ENCODE measurements at places on chromosomes 6 and 20.

DNA sequence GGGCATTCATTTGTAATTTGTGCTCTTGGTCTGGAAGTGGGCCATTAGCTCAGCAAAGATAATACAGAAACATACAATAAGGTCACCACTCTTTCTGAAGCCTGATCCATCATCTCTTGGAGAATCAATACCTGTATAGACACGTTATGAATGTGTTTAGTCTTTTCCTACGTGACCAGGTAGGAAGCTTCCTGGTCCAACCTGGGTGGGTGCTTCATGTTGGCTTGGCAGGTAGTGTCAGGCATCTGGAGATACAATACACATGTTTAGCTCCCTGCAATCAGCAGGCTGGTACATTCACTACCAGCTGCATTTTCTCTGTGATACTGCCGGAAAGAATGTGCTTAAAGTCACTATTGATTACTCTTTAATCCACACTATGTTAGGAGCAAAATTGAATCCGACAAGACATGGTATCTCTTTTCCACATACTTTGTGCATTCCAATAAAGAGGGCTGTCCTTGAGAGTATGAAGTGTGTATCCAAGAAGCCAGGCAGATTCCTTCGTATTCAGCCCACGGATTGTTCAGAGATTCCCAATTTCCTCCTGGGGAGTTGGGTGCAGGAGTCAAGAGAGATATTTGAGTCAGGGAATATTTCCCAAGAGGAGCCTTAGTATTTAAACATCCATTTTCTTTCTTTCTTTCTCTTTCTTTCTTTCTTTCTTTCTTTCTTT is 49.9 kb upstream of the RANBP9 start:
- no peaks in the 10 kb centered on the region for H3K27me3 ChIP-seq
- no peak for DNase-seq
- no peak overlapping the region for H3K4me3 ChIP-seq
- H3K36me3 ChIP-seq: no peaks in the 10 kb centered on the region
- H3K4me1 ChIP-seq: peaks cover 3% of the 10 kb centered on the region
- no peak overlapping the region for H3K27ac ChIP-seq

DNA sequence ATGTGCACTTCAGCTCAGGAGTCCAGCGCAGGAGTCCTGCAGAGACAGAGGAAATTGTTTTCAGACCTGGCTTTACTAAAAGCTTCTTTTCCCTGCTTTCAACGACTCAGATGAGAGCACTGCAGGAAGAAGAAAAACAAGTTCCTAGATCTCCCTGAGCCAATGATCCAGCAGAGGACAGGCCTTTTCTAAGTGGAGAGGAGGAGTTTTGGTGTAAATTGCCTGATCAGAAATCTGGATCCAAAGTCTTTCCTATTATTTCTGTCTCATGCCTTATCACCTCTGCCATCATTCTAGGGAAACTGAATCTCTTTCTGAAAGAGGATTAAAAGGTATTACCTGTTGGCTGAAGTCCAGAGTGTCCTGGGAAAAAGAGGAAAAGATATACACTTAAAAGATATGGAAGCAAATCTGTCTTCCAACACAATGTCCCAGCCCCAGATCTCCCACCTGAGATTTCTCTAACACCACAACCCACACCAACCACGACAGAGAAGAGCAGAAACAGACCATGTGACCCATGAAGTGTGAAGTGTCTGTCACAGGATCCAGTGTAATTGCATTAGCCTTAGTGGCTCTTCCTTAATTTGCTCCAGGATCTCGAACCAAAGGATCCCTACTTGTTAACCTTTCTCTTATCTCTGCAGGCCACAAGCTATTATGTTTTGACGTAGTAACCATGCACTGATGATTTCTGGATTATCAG is 23.1 kb upstream of the HLA-DRB5 start:
- no peaks in the 10 kb centered on the region for H3K27me3 ChIP-seq
- H3K27ac ChIP-seq: no peak overlapping the region
- no peak overlapping the region for H3K4me3 ChIP-seq
- no peaks in the 10 kb centered on the region for H3K36me3 ChIP-seq
- DNase-seq: no peak
- H3K4me1 ChIP-seq: no peaks in the 10 kb centered on the region

DNA sequence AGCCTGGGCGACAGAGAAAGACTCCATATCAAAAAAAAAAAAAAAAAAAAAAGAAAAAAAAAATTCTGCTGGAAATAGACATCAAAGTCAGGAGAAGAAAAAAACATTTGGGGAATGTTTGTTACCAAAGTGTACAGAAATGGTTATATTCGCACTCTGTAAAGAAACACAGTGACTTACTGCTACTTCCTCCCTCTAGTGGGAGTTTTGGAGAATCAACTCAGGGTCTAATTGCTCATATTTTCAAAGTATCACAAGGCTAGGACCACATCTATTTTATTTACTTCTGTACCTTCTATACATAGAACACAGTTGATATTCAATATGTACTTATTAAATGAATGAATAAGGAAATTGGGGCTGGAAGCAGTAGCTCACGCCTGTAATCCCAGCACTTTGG is 24.4 kb downstream of the ARG1 start:
- peak; percentile 33 for DNase-seq
- H3K4me3 ChIP-seq: no peak overlapping the region
- H3K4me1 ChIP-seq: no peaks in the 10 kb centered on the region
- no peaks in the 10 kb centered on the region for H3K27me3 ChIP-seq
- no peak overlapping the region for H3K27ac ChIP-seq

DNA sequence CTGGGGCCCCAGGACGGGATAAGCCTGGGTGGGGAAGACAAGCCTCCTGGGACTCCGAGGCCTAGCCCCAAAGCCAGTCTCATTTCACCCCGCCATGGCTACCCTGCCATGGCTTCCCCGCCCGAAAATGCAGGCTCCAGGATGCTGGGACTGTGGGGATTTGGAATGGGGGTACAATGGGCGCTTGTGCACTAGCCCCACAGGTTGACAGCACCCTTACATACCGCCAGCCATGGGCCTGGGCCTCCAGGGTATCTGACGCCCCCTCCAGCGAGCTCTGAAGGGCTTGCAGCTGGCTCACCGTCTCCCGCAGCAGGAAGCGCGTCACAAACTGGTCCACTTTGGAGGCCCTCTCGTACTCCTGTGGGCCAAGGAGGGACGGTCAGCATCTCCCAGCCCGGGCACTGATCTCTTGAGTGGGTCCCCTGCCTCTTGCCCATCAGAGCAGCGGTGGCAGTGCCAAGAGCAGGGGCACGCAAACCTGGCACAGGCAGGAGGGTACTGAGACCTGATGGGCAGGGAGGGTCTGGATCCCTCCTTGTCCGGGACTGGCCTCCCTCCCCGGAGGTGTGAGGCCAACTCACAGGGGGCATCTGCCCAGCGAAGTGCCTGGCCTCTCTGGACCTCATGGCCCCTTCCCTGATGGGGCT is 2.0 kb upstream of the C20orf144 start:
- no peaks in the 10 kb centered on the region for H3K27me3 ChIP-seq
- H3K36me3 ChIP-seq: peaks cover 51% of the 10 kb centered on the region
- DNase-seq: no peak
- no peak overlapping the region for H3K27ac ChIP-seq
- no peak overlapping the region for H3K4me3 ChIP-seq

GRCh38 chr20:24296477-24297261 is 172.8 kb upstream of the SYNDIG1 start:
- no peaks in the 10 kb centered on the region for H3K36me3 ChIP-seq
- no peak for DNase-seq

DNA sequence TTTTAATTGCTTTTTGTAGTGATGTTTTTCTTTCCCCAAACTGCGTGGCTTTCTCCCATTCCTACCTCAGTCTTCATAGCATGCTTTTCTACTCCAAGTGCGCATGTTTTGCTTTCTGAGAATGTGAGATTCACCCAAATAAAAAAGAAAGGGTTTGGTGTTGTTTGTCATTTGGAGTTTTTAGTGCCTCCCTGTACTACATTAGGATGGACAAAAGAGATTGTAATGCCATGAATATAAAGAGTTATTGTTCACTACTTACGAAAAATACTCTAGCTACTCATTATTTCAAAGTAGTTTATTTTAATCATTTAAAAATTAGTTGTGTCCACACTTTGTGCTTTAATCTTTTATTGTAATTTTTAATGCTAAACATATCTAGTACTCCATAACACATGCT is 81.8 kb downstream of the RNF217 start:
- no peaks in the 10 kb centered on the region for H3K27me3 ChIP-seq
- no peak overlapping the region for H3K4me3 ChIP-seq
- H3K27ac ChIP-seq: no peak overlapping the region
- DNase-seq: no peak

DNA sequence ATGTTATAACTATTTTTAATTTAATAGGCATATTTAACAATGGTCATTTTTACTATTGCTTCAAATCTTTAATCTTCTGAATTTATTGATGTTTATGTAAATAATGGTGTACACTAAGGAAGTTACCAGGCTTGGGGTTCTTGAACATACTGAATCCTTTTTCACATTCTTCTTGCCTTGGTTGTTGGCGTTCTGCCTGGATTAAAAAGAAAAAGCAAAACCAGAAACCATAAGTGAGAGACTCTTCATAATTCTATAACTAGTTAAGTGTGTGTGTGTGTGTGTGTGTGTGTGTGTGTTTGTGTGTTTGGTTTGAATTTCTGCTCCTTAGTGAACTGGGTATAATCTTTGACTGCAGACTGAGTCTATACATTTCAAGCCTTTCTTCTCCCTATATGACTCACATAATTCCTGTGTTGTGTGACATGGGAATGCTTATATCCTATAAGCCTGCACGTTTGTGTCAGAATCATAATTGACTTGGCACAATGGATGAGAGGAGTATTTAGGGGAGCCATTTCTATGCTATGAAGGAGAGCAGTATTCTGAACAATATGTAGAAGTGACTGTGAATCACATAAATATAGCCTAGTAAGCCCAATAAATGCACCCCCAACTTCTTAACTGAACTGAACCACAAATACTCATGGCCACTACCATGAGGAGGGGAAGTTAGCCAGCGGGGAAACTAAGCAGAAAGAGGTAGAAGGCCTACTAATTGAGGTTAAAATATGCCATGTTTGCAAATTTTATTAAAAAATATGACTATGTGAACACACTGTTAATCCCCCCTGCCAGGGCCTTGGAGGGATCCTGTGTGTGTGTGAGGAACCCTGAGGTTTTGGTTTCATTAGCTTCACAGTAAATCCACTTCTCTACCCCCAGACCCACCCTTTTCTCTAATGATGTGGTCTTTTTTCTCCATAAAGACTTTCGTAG is 425.5 kb downstream of the BCKDHB start:
- no peak overlapping the region for H3K27ac ChIP-seq
- H3K27me3 ChIP-seq: no peaks in the 10 kb centered on the region
- H3K4me3 ChIP-seq: no peak overlapping the region

DNA sequence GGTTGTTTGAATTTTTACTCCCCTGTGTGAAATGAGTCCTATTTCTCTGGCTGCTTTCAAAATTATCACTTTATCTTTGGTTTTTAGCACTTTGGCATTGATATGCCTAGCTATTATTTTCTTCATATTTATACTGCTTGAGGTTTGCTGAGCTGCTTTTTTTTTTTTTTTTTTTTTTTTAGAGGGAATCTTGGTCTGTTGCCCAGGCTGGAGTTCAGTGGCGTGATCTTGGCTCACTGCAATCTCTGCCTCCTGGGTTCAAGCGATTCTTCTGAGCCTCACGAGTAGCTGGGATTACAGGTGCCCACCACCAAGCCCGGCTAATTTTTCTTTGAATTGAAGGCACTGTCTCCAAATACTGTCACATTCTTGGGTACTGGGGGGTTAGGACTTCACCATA is 40.6 kb downstream of the STXBP5 start:
- H3K27ac ChIP-seq: no peak overlapping the region
- H3K4me1 ChIP-seq: no peaks in the 10 kb centered on the region
- H3K27me3 ChIP-seq: no peaks in the 10 kb centered on the region
- H3K4me3 ChIP-seq: no peak overlapping the region
- DNase-seq: no peak
- peaks cover 2% of the 10 kb centered on the region for H3K36me3 ChIP-seq

DNA sequence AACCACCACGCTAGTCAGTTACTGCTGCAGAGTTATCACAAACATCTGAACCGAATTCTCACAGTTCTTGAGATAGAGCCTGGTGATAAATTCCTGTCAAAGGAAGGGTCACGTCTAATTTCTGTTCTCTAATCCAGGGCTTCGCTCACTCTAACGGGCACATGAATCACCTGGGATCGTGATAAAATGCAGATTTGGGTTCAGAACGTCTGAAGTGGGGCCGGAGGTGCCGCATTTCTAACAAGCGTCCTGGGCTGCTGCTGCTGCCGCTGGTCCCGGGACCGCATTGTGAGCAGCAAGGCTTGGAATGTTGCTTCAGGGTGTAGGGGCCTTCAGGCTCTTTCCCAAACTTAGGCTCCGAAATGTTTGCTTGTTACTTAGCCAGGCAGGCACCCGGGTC is 264.1 kb downstream of the CDC5L start:
- peaks cover 16% of the 10 kb centered on the region for H3K27me3 ChIP-seq
- H3K27ac ChIP-seq: no peak overlapping the region
- no peak for DNase-seq
- H3K36me3 ChIP-seq: no peaks in the 10 kb centered on the region
- no peak overlapping the region for H3K4me3 ChIP-seq

DNA sequence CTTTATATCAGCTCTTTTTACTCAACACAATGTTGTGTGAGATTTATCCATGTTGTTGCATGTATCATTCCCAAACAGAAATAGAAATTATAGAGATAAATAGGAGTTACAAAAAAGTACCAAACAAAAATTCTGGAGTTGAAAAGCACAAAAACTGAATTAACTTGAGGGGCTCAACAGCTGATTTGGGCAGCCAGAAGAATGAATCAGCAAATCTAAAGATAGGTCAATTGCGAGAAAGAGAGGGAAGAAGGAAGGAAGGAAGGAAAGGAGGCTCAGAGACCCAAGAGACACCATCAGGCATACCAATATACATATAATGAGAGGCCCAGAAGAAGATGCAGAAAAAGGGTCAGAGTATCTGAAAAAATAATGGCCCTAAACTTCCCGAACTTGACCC is 98.9 kb downstream of the ATG5 start:
- no peaks in the 10 kb centered on the region for H3K4me1 ChIP-seq
- peaks cover 4% of the 10 kb centered on the region for H3K36me3 ChIP-seq
- no peak overlapping the region for H3K4me3 ChIP-seq

DNA sequence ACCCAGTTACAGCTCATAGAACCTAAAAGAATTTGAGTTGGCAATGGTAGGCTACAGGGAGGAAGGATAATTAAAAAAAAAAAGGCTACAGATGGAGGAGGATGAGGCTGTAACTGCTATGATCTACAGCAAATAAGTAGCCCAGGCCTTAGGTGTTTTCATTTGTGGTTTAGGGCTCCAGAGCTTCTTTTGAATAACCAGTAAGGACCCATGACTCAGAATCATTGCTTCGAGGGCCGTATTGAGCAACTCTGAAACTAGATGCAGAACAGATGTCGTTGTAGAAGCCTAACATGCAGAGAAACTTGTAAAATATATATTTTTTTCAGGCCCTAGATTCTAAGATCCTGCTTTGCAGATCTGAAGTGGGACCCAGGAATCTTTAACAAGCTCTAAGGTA is 19.0 kb upstream of the ASIP start:
- no peak overlapping the region for H3K4me3 ChIP-seq
- H3K36me3 ChIP-seq: no peaks in the 10 kb centered on the region
- no peaks in the 10 kb centered on the region for H3K27me3 ChIP-seq
- DNase-seq: no peak
- no peaks in the 10 kb centered on the region for H3K4me1 ChIP-seq

GRCh38 chr6:32076321-32076809 is 32.8 kb downstream of the TNXB start:
- H3K4me1 ChIP-seq: peaks cover 9% of the 10 kb centered on the region
- H3K27me3 ChIP-seq: no peaks in the 10 kb centered on the region
- H3K4me3 ChIP-seq: no peak overlapping the region
- H3K36me3 ChIP-seq: peaks cover 8% of the 10 kb centered on the region
- peak overlapping the region; percentile 57 for H3K27ac ChIP-seq
- no peak for DNase-seq

All from spinal cord (tissue), 10 donors.